ENCODE measurements at places on chromosomes 6 and 20. TPM values are rescaled to one million over a fixed set of nuclear protein-coding genes. Genes with fewer than 3 reads are reported as not detected.

CYP24A1 gene
- total RNA-seq: not detected

CCR6 gene
- 0.31 TPM for total RNA-seq

CALHM4 gene
- total RNA-seq: not detected

DBNDD2 gene
- 55.3 TPM for total RNA-seq

LAMA4 gene
- not detected for total RNA-seq

DNA sequence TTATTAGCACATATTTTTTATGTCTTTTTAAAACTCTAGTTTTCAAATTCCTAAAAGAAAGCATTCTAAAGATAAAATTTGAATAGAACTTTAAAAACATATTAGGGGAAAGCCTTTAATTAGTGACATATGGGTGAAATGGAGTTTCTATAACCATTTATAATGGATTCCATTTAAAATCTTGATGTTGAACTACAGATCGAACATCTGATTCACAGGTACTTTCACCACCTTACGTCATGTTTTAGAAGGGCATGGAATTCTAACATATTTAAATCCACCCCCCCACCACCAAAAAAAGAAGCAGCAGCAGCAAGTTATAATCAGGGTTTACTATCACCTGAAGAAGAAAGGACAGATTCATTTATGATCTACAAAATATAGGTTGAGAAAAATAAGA is 298.4 kb downstream of the SMOC2 start:
- DNase-seq: no peak
- H3K4me3 ChIP-seq: no peak overlapping the region
- no peak overlapping the region for H3K27ac ChIP-seq
- H3K4me1 ChIP-seq: no peaks in the 10 kb centered on the region
- peaks cover 6% of the 10 kb centered on the region for H3K27me3 ChIP-seq

GRCh38 chr6:113980937-113981554 is 10.1 kb upstream of the HDAC2 start:
- H3K27me3 ChIP-seq: no peaks in the 10 kb centered on the region
- no peaks in the 10 kb centered on the region for H3K36me3 ChIP-seq
- DNase-seq: peak; percentile 17
- H3K4me3 ChIP-seq: no peak overlapping the region

DNA sequence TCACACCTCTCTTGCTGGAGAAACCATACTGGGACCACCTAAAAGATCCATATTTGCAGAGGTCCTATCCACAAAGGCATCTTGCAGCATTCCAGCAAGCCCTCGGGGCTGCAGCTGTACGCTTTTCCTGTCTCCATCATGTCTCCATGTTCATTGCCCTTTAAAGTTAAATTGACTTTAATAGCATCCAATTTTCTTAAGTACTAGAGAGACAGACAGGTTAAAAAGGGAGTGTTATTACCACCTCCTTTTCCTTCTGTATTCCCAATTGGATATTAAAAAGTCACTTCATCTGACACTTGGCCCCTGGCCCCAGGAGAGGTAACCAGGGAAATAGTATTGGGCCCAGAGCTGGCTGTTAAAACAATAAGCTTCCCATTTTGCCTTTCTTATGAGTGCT is 178.6 kb downstream of the UNC5CL start:
- no peaks in the 10 kb centered on the region for H3K36me3 ChIP-seq
- no peaks in the 10 kb centered on the region for H3K4me1 ChIP-seq
- no peak overlapping the region for H3K27ac ChIP-seq
- DNase-seq: no peak
- no peak overlapping the region for H3K4me3 ChIP-seq
- H3K27me3 ChIP-seq: peaks cover 4% of the 10 kb centered on the region

DNA sequence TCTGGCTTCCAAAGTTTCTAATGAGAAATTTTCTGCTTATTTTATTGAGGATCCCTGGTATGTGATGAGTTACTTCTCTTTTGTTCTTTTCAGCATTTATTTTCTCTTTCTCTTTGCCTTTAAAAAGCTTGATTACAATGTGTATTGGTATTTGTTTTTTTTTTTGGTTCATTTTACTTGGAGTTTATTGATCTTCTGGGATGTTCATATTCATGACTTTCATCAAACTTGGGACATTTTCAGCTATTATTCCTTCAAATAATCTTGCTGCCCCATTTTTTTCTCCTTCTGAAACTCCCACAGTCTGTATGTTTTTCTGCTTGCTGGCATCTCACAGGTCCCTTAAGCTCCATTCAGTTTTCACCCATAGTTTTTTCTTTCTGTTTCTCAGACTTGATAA is 102.4 kb downstream of the PRDM13 start:
- H3K27ac ChIP-seq: no peak overlapping the region
- H3K4me1 ChIP-seq: no peaks in the 10 kb centered on the region
- H3K27me3 ChIP-seq: peaks cover 4% of the 10 kb centered on the region
- H3K4me3 ChIP-seq: no peak overlapping the region
- no peak for DNase-seq
- no peaks in the 10 kb centered on the region for H3K36me3 ChIP-seq

DNA sequence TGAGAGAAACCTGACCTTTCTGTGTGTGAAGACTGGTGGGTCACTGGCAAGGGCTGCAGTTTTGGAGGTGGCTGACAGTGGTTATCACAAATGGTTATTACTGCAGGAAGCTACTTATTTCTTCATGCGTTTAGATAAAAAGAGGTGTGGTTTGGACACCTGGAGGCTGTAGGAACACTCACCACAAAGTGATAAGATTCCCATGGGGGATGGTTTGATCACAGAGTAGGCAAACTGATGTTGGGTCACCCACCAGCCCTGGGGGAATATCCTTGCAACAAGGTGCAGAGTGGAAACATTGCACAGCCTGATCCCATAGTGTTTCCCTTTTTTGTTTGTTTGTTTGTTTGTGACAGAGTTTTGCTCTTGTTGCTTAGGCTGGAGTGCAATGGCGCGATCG is 33.9 kb upstream of the RNGTT start:
- DNase-seq: no peak
- no peak overlapping the region for H3K4me3 ChIP-seq

DNA sequence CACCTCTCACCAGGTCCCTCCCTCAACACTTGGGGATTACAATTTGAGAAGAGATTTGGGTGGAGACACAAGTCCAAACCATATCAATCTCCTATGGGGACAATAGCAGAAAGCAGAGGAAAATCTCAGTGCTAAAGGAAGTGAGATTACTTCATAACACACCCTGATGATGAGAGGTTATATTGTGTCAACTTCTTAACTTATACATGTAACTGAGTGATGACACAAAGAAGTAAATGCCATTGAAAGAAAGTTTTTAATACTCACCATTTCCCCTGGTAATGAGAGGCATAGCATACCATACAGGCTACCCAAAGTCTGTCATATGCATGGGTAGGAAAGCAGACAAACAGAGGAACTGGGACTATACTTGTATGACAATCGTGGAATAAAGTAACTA is 137.2 kb downstream of the MMUT start:
- H3K27ac ChIP-seq: no peak overlapping the region
- DNase-seq: no peak
- H3K4me3 ChIP-seq: no peak overlapping the region
- no peaks in the 10 kb centered on the region for H3K27me3 ChIP-seq
- no peaks in the 10 kb centered on the region for H3K4me1 ChIP-seq

GRCh38 chr6:37052027-37052628 is 46.7 kb downstream of the FGD2 start:
- H3K36me3 ChIP-seq: peaks cover 12% of the 10 kb centered on the region
- peaks cover 48% of the 10 kb centered on the region for H3K4me1 ChIP-seq
- peak overlapping the region; percentile 78 for H3K27ac ChIP-seq
- DNase-seq: peak; percentile 56

DNA sequence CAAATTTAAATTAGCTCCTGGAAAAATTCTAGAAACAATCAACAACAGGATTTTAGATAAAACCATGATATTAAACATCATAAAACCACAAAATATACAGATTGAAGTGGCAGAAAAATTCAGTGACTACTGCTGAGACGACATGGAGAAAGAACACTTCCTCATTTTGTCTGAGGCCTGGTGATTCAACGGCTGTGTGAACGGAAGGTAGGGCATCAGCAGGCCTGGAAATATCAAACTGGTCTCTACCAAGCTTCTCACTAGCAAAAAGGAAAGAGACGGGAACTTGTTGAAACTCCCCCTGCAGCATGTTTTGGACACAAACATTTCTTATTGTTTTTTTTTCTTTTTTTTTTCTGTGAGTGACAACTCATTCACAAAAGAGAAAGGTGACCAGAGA is 58.0 kb upstream of the AHI1 start:
- no peak overlapping the region for H3K4me3 ChIP-seq
- no peaks in the 10 kb centered on the region for H3K27me3 ChIP-seq
- H3K27ac ChIP-seq: no peak overlapping the region
- DNase-seq: no peak

- H3K36me3 ChIP-seq: peaks cover 94% of the 10 kb centered on the region
- peaks cover 93% of the 10 kb centered on the region for H3K4me1 ChIP-seq
- peak; percentile 91 for DNase-seq
- H3K27ac ChIP-seq: peak overlapping the region; percentile 94
- no peaks in the 10 kb centered on the region for H3K27me3 ChIP-seq
Measured at GRCh38 chr6:402901-403658, 11.5 kb downstream of the IRF4 start.

Measured in activated naive CD4-positive, alpha-beta T cell treated with anti-CD3 and anti-CD28 coated beads for 36 hours (primary cell).